ENCODE measurements at places on chromosomes 4 and X.

DNA sequence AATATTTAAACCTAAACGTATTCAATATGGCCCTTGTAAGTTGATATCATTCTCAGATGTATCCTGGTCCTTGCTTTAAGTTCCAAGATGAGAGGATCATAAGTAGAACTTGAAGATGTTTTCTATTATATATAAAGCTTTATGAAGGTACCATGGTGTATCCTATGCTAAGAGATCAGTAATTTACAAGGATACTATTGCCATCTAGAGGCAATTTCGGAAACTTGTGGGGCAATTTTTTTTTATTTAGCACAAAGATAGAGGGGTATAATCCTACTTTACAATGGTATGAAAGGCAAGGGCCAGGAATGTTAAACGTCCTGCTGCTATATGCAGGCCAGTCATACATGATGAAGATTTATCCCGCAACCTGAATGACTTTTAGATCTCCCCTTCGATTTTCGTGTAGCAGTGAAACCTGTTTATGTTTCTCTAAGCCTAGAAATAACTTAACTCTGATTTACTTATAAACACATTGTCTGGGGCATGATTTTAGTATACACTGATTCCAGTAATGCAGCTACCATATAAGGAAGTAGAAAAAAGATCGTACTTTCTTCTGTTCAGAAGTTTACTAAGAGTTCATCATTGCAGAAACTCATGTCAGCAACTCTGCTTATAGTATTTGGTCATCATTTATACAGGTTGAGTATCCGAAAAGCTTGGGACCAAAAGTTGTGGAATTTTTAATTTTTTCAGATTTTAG lies 2.6 kb downstream of the SLC25A31 start:
- peak; percentile 8 for DNase-seq

DNA sequence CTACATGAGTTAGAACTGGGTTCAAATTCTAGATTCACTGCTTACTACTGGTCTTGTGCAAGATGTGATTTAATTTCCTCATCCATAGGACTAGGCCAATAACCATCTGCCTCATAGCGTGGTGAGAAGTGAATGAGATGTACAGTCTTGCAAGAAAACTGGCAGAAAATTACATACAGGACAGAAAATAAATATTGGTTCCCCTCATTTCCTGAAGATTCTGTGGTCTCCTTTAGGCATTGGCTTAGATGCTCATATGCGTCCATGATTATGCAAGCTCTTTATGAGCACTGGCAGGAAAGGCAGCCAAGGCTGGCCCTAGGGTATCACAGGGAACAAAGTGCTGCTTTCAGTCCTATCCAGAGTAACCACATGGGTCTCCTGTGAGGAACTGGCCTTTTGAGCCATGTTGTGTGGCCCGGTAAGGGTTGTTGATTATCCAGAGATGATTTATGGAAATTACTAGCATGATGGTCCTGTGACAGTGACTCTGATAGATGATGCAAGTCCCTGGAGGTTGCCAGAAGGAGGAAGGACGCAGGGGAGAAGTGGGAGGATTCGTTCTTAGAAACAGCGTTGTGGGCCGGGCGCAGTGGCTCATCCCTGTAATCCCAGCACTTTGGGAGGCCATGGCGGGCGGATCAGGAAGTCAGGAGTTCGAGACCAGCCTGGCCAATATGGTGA lies 9.9 kb upstream of the MOB1B start:
- DNase-seq, result no peak

DNA sequence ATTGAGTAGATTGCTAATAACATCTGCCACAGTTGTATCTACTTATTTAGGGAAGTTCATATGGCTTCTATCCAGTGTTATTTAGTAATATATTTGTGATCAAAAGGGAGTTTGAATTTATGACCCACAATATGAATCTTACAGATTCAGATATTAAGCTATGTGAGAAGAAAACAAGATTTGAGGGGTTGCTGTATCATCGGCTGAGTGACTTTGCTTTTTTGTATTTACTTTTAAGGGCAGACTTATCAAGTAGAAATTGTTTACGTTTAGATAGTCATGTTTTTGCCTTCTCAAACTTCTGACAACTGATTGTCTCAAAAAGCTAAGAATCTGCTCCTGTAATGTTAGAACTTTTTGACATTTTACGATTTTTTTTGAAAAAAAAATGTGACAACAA lies 17.2 kb upstream of the DCK start:
- no peak for DNase-seq

DNA sequence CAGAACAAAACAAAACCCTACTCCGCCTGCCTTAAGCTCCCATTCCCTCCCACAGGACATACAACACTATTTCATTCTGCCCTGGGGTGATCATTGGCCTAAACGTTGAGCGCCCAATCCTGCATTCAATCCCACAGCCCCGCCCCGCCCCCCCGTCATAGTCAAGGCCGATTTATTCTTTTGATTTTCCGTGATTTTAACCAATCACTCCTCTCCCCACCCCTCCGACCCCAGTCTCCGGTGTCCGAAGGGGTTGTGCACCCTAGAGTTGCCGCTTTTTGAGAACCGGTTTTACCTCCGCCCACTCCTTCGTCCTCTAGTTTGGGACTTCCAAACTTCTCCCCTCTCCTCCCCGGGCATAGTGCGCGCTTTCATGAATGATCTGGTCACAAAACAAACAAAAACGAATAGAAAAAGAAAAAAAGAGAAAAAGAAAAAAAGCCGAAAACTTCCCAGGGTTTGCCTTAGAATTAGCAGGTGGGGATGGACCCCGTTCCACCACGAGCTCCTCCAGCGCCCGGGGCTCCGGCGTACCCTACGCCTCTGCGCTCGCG lies 446 bp upstream of the UBE2A start:
- DNase-seq, result no peak

DNA sequence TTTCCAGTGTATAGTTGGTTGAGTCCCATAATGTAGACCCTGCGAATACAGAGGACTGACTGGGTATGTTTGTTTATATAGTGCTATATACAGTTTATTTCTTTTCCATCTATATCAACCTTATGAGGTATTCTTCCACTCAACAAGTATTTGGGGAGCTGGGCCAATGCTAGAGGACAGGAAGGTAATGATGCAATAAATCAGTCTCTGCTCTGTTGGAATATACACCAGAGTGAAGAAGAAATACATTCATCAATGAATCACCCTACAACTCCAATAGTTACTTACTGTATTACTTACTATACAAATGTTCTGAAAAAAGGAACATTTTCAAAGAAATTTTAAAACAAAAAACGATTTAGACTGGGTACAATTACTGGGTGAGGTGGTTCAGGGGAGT lies 2.1 kb upstream of the ARSJ start:
- no peak for DNase-seq

- no peak for DNase-seq
Observed at GRCh38 chrX:22347491-22347890, 74.8 kb downstream of the CBLL2 start.

DNA sequence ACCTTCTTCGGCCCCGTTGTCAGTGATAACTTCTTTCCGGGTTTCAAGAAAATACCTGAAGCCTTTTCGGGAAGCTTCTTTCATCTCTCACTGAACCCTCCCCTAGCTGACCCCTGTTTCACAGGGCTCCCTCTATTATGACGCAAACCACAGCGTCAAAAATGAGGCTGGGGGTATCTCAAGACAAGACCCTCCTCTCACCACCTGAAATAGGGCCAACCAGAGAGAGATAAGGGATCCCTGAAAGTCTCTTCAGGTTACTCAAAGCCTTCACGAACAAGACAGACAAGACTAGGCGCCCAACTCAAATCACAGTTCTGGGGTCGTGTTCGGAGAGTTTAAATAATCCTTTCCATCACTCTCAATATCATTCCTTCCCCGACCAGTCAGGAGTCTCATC lies 1.2 kb downstream of the PHF8 start:
- no peak for DNase-seq

DNA sequence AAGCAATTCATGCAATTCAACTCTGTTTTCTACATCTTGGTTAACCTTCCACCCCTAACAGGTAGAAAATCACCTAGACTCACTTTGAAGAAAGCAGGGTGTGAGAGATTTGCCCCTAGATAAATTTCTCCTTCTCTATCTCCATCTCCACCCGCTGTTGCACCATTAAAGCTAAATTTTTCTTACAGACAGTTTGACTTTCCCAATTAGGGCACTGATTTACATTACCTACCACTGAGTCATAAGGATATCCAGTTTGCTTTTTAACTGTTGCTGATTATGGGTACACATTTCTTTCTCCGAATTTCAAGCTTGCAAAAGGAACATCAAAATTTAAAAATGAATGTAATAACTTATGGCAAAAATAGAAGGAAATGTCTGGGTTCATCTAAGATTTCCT lies 13.0 kb downstream of the SLC7A11 start:
- no peak for DNase-seq

GRCh38 chr4:149719357-149719756 lies 96.3 kb downstream of the IQCM start:
- DNase-seq, result no peak

- DNase-seq, result no peak
Observed at GRCh38 chr4:63786171-63786570, 623.1 kb downstream of the TECRL start.

GRCh38 chr4:41579526-41579925 lies 41.6 kb downstream of the LIMCH1 start:
- no peak for DNase-seq

DNA sequence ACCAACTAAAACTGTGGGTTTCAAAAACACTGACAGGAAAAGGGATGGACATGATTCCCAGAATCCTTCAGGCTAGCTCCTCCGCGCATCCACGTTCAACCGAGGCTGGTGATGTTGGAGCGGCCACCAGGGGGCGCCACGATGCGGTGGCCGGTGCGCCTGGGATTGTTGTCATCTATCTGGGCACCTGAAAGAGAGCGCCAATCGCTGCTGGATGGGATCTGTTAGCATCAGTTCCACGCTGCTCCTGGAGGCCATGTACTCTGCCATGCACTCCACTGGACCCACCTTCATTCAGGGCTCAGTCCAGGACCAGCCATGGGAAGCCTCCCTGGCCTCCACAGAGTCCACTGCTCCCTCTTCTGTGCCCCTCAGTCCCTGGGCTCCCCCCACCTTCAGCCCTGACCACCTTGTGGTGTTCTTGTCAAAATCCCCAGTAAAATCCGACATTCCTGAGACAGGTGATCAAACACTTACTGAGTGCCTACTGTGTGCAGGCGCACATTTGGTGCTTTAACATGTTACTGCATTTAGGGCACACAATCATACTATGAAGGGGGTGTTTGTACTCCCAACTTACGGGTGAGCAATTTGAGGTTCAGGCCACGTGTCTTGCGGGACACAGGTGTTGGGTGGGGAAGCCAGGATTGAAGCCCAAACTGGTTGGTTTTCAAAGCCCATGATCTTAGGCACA lies 71.1 kb downstream of the CRMP1 start:
- no peak for DNase-seq

- no peak for DNase-seq
Observed at GRCh38 chr4:17773135-17773698, 8.2 kb downstream of the FAM184B start.

DNA sequence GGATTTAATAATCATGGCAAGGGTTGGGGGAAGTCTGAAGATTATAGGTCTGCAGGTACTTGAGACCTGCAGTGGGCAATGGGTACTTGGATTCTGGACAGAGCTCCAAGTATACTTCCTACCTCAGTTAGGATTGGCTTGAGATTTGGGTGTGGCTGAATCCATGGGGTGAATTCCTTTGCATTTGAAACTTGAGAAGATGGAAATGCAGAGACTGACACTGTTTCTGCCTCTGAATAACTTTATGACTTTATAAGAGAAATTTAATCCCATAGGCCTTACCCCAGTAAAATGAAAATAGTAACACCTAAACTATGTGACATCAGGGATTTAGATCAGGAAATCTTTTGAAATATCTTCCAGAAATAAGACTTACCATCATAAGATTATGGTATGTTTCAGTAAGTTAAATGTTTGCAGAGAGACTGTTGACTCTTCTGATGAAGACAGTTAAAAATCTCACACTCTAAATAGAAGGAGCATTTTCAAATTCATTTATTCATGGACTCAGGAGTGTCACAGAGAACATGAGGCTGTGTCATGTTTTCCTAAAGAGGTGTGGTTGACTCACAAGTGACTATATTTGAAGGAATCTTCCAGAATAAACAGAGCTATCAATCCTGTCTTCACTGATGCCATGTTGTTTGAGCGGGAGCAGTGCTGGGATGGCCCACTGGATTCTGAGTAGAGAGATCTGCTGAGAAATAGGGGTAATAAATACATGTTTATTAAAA lies 513.5 kb upstream of the NR3C2 start:
- no peak for DNase-seq

- no peak for DNase-seq
Observed at GRCh38 chr4:19857380-19857779, 394.3 kb upstream of the SLIT2 start.

- DNase-seq, result no peak
Observed at GRCh38 chrX:86016139-86016538, 31.2 kb downstream of the CHM start.

DNA sequence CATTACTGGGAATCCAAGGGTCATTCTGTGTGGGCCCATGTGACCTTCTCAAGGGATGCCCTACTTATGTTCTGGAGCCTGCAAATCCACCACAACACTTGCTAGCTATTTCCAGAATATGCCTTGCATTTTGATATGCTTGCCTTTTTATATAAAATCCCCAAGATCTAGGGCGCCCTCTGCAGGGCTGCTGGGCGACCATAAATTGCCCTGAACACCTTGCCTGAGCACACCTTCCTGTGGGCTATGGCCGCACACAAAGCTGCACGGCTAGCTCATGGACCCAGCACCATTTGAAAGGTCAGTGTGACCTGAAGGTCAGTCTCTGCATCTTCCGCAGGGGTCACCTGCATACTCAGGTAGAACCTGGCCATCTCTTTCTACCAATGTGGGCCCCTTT lies 311.7 kb downstream of the NLGN4X start:
- DNase-seq, result no peak

DNA sequence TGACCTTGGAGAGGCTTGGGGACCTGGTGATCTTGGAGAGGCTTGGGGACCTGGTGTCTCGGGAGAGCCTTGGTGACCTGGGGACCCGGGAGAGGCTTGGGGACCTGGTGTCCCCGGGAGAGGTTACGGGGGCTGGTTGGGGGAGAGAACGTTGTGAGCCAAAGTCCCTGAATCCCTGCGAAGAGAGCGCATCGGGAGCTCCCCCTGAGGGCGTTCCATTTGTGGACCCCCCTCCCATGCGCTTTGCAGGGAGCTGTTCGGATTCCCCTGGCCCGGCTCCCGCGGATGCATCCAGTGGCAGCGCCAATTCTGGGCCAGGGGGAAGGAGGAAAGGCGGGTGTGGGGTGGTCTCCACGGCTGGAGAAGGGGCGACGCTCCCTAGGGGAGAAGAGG lies 13.3 kb downstream of the SHOX start:
- DNase-seq, result no peak

DNA sequence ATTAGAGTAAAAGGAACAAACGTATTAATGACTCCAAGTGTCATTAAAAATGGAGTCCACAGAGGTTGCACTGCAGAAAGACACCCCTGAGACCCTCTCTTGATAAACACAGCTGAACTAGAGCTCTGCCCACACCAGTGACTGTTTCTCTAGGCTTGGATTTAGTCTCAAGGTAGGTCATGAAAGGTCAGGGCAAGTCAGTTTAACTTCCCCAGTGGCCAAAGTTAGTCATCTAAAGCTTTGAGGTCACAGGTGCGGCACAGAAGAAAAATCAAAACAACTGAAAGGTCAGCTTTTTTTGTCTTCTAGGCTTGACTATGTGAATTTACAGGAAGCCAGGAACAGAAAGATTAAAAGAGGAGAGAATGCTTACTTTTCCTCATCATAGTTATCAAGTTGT lies 749.6 kb downstream of the RAB28 start:
- DNase-seq, result no peak

- DNase-seq, result no peak
Observed at GRCh38 chr4:68606240-68606639, 30.1 kb upstream of the UGT2B17 start.
